Muscle of leg (tissue), 16 donors: ENCODE measurements at places on chromosomes 1 and 21. TPM values are rescaled to one million over a fixed set of nuclear protein-coding genes. Genes with fewer than 3 reads are reported as not detected.

DNA sequence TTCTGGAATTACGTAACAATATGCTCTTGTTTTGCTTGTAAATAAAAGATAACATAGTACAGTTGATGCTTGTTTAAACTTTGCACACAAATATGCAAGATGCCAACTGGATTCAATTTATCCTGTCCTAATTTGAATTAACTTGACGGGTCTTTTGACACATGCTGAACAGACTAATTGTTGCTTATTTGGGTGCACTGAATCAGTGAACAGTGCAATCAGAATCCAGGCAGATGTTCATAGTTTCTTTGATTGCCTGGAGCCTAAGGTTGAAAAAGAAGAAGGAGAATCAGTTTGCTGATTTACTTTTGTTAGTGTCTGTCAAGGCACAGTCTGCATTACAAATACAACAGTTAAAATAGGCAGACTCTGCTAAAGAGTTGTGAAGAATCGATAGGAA lies 307.9 kb downstream of the COL11A1 start:
- no peak for DNase-seq

DNA sequence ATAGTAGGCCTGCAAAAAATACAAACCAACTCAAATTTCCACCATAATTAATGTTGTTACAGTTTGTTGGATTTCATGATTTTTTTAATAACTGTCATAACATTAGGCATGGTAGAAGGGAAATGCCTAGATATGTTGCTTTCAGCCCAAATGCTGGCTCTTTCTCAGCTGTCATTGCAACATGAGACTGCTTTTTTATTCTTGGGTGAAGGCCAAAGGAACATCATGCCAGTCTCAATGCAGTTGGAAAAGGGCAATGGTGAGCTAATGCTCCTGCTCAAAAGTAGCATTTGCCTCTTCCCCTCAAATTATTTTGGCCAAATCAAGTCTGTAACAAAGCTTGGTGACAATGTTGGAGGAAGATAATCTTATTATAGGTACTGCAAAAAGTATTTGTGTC lies 877.7 kb upstream of the PRMT6 start:
- DNase-seq, result peak; percentile 50

- DNase-seq, result peak; percentile 79
Observed at GRCh38 chr1:27487966-27488884, 1.7 kb downstream of the WASF2 start.

DNA sequence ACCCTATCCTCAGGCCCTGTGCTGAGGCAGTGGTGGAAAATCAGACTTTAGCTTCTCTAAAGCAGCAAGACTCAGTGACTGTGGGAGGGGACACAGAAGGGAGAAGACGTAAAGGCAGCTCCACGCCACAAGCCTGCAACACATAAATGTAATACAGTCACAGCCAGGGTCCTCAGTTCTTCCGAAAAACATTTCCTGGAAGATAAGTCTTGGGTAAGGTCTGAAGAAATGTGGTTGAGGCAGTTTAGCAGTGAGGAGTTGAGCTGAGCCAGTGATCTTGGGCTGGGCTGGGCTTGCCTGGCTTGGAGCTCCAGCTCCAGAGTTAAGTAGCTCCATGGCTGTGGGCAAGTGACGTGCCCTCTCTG lies 127.8 kb upstream of the ADAR start:
- DNase-seq, result no peak

DNA sequence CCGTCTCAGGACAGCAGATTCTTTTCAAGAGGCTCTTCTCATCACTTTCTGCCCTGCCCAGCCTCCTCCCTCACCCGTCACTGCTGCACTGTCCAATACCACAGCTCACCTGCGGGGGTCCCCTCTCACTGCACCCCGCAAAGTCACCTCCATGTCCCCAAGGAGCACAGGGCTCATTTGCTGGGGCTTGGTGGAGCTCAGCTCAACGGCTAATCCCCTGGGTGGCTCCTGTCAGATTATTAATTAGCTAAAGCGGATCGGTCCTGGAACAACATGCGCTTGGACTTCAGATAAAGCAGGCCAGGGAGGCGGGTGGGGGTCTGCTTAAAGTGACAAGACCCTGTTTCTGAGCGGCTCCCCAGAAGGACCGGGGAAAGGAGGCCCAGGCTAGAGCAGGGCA lies 43.1 kb downstream of the CASZ1 start:
- no peak for DNase-seq

GRCh38 chr1:69320757-69321211 lies 246.9 kb upstream of the LRRC7 start:
- DNase-seq, result no peak

GRCh38 chr1:114467491-114467890 lies 43.5 kb downstream of the TRIM33 start:
- DNase-seq, result no peak

DNA sequence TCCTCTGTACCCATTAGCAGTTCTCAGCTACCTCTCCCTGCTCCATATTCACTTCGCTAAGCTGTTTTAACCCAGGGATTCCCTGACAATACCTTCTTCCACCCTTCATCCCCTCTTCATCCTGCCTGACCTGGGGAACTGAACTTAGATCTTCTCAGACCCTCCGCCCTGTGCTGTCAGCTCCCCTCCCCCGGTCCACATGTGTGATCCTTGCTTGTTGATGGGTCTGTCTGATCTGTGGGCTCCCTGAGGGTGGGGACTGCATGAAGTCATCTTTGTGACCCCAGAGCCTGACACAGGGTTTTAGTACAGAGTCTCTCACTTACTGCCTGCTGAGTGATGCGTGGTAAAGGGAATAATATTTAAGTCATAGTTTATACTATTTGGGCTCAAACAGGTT lies 11.8 kb downstream of the CHAF1B start:
- DNase-seq, result no peak

- no peak for DNase-seq
Observed at GRCh38 chr1:102631691-102632090, 476.6 kb downstream of the COL11A1 start.

GRCh38 chr1:109225711-109226445 lies 12.2 kb downstream of the SARS1 start:
- DNase-seq, result no peak

DNA sequence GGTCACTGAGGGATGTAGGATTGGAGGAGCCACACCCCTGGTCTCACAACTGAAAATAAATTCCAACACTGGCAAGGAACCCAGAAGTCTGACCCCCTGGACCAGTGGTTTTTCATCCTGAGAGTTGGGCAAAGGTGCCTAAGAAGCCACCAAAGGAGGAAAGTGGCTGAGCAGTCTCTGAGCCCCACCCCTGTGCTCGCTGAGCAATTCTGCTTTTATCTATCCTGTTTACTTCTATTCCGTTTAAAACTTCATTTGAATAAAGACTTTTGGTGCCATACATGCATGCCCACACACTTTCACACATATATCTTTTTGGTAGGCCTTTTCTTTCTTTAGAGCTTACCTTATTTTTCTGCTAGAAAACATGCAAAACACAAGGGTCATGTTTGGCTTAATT lies 13.9 kb upstream of the CD53 start:
- DNase-seq, result no peak

SUSD4 gene
- 2.7 TPM for total RNA-seq

VWA1 gene
- 32.9 TPM for total RNA-seq

PCSK9 gene
- 3.1 TPM for total RNA-seq

PTCH2 gene
- total RNA-seq, result 2.7 TPM

FCRL1 gene
- total RNA-seq, result 0.09 TPM

DNAH14 gene
- 24.6 TPM for total RNA-seq
